ENCODE measurements at places on chromosomes 6 and 20. TPM values are rescaled to one million over a fixed set of nuclear protein-coding genes. Genes with fewer than 3 reads are reported as not detected.

DNA sequence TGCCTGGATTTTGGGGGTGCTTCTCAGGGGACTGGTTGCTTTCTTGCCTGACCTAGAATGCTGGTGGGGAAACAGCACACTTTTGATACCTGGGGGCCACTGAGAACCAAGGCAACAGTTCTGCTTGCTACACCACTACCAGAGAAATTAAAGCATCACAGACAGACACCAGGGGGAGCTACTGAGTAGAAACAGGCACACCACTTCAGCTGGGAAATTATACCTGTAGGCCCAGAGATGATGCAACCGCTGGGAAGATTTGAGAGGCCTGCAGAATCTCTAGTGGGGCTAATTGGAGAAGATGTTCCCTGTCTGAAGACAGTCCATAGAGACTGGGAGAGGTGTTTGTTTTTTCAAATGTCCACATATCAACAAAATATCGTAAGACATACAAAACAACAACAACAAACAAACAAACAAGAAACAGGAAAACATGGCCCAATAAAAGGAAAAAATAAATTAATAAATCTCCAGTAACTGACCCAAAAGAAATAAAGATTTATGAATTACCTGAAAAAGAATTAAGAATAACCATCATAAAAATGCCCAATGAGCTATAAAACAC is 129.4 kb upstream of the RIN2 start:
- no peak for DNase-seq

GRCh38 chr6:22098601-22099031 is 198.2 kb downstream of the PRL start:
- no peak for DNase-seq

UNC5CL gene
- total RNA-seq, result 1.4 TPM

IYD gene
- total RNA-seq, result 1.2 TPM

OPRM1 gene
- total RNA-seq, result not detected

All from upper lobe of right lung (tissue), 1 donor.